Urothelium cell line (cell line): ENCODE measurements at places on chromosomes 3 and 15.

DNA sequence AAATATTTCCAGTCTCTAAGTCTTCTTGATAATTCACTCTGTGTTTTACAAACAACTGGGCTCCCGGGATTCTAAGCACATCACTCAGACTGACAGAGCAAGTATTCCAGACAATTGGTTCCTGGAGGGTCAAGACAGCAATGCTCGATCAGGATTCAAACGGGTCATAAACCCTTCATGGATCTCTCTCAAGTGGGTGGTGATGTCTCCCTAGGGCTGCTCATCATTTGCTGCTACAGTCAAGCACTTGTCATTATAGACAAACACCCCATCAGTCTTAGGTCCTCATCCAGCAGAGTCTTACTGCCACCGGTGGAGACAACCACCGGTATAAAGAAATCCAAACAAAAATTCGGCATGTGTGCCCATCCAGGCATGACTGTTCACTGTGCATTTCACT lies 921.1 kb downstream of the FHIT start:
- no peak for DNase-seq

DNA sequence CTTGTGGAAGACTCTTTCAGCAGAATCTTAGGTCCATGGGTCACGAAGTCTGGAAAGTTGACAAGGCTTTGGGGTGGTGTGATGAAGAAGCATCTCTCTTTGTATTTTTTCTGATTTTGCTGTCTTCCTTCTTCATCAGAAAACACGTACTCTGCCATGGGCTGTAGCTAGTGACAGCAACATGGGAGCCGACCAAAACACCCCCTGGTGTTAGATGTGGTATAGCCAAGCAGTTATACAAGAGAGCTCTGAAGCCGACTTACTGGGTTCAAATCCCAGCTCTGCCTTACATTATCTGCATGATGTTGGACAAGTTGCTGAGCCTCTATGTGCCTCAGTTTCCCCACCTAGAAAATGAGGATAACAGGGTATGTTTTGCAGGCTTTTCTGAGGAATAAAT lies 32.9 kb upstream of the LYZL4 start:
- DNase-seq, result no peak

DNA sequence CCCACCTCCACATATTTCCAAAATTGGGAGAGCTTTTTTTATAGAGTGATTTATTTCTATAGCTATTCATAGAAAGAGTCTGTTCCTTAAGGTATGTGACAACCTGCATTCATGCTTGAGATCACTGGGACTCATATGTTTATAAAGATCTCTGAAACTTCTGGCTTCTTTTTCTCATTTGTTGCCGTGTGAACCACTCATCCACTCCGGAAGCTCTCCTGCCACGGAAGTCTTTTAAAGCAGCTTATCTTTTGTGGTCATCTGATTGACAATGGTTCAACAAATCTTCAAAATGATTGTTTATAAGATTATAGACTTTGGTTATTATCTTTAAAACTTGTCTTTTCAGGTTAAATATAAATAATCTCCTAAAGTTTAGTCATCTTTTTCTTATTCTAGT lies 260.5 kb downstream of the C3orf38 start:
- DNase-seq, result no peak

DNA sequence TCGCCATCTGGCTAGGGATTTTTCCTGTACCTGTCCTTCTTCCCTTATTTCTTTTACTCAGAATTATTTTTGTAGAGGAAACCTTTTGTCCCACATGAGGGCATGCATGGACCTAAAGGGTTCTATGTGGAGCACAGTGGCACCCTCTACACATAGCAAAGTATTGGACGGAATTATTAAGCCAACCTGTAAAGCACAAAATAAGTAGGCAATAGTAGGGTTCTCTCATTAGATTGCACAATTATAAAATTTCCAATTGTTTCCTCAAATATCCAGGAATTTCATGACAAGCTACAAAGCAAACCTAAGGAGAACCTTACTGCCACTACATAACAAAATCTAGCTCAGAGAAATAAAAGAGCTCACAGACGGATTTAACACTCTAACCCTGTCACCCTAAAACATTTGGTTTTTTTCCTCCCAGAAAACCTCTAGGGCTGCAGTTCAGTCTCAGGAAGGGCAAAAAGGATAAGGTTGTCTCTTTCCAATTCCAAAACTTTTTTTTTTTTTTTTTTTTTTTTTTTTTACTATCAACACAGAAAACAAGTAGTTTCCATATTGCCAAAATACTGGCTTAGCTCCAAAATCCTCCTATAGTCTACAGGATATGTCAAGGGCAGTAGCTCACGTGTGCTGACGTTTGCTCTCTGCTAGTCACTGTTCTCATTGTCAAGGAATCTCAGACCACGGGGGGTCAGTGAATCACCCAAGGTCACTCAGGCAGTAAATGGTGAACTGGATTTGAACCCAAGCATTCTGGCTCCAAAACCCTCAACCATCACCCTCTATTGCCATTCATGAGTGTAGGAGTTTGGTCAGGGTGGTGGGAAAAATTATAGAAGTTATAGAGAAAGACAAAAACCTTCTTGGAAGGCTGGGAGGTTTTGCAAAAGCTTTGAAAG lies 52.3 kb downstream of the NCEH1 start:
- peak; percentile 65 for DNase-seq

DNA sequence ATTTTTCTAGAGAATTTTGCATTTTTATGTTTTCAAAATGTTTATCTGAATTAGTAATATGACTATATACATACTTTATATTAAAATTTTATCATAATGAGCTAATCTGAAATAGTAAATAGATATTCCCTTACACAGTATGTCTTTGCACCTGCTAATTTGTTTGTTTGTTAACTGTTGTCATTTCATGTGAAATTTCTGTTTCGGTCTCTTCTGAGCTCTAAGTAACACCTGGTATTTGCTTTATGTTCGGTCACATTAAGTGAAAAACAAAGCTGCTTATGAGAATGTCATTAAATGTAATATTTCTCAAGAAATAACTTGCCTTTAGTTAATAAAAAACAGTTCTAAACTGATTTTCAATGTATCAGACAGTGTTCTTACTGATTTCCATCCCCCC lies 61.1 kb downstream of the FNDC3B start:
- no peak for DNase-seq

GRCh38 chr15:61411902-61412510 lies 182.9 kb upstream of the RORA start:
- DNase-seq, result peak; percentile 30

DNA sequence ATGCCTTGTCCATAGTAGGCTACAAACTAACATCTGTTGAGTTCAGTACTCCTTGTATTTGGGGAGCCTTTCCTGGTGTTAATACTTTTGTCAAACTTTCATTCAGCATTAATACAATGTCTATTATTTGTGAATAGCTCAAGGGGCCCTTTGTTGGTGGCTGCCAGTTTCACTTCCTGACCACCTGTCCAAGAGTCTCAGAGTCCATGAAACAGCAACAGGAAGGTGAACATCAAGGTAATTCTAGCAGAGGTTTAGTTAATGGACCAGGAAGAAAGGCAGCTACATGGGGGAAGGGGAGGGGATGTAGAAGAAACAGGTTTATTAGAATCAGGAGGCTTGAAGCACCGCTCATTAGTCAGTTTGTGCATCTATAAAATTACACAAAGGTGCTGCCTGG lies 386.9 kb downstream of the PDCD6IP start:
- no peak for DNase-seq

GRCh38 chr3:52925405-52926313 lies 28.3 kb upstream of the STIMATE start:
- DNase-seq, result no peak

GRCh38 chr3:121467085-121467484 lies 78.7 kb downstream of the POLQ start:
- DNase-seq, result no peak

- peak; percentile 76 for DNase-seq
Measured at GRCh38 chr3:48548729-48549705, 7.6 kb downstream of the PFKFB4 start.

- DNase-seq, result peak; percentile 63
Measured at GRCh38 chr3:35639254-35640186, at the start of gene ARPP21. Gene ARPP21, plus strand, starts transcription at chr3:35639525. Its CDS starts 42,227 bp downstream, at chr3:35681752.

- DNase-seq, result peak; percentile 31
Measured at GRCh38 chr15:80953953-80954778, 35.5 kb downstream of the MESD start.

- no peak for DNase-seq
Measured at GRCh38 chr3:50655009-50655830, 19.5 kb upstream of the DOCK3 start.

DNA sequence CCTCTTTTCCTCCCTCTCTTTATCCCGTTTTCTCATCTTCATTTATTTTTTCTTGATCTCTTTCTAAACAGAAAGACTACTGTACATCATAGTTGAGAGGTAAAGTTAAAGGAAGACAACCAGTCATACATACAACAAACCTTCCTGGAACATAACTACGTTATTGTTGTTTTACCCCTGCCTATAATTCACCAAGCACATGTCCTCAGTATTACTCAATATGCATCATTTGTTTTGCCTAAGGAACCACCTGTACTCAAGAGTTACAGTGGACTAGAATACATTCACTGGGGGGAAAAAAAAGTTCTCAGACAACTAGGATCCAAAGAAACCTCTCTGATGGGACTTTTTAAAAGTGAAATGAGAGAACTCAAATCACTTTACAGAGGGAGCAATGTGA lies 344.7 kb upstream of the RBMS3 start:
- no peak for DNase-seq

- DNase-seq, result peak; percentile 31
Measured at GRCh38 chr3:72629191-72629631, 219.0 kb downstream of the SHQ1 start.

GRCh38 chr3:156631323-156631722 lies 43.1 kb upstream of the TIPARP start:
- DNase-seq, result no peak

DNA sequence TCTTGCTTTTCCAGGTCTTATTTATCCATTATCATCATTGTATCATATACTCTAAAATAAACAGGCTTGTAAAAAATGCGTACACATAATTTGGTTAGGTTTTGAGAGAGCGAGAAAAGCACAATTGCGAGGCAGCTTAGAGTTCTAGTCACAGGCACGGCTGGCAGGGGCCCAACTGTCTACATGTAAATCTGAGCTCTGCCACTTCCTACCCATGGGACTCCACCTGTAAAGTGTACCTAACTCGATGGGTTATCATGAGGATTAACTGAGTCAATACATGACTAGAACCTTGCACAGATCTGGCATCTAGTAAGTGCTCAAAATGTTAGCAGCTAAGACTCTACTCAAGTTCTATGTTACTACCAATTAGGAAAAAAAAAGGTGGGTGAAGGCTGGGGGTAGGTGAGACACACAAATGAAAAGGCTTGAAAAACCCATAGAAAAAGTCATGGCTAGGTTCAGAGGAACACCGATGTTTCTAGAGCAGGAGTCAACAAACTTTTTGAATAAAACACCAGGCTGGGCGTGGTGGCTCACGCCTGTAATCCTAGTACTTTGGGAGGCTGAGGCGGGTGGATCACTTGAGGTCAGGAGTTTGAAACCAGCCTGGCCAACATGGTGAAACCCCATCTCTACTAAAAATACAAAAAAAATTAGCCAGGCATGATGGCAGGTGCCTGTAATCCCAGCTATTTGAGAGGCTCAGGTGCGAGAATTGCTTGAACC lies 36.2 kb downstream of the GLB1 start:
- no peak for DNase-seq

- DNase-seq, result no peak
Measured at GRCh38 chr15:31101262-31102038, at the start of gene TRPM1. Gene TRPM1, minus strand, starts transcription at chr15:31101725. Its CDS starts 20,370 bp downstream, at chr15:31081355.

DNA sequence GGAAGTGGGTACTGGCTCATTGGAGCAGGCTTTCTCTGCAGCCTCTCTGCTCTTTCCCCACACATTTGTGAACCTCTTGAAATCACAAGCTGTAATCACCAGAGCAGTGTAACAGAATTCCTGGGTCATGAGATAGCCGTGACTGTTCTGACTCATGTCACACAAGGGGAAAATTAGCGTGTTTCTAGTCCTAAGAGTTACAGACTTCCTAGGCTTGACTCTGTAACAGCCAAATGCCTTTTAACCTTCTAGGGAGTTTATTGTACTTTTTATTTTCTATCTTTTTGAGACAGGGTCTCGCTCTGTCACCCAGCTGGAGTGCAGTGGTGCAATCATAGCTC lies 54.7 kb upstream of the TRAK1 start:
- DNase-seq, result peak; percentile 70

GRCh38 chr3:5889374-5889773 lies 701.9 kb downstream of the EDEM1 start:
- no peak for DNase-seq

DNA sequence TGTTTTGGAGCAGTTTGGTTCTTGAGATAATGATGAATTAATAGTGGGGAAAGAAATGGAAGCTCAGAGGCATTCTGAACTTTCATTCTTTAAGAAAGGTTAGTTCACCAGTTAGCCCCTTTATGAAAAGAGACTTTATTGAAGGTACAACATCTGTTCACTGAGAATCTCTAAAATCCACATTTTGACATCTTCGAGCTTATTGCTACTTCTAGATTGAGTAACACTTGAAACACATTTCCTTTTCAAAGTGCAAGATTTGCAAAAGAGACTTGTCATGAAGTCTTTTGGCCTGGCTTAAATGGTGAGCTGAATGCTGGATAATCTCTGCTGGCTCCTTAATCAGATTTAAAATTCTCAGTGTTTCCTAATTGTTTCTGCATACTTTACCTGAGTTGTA lies 42.3 kb downstream of the RAB8B start:
- no peak for DNase-seq

DNA sequence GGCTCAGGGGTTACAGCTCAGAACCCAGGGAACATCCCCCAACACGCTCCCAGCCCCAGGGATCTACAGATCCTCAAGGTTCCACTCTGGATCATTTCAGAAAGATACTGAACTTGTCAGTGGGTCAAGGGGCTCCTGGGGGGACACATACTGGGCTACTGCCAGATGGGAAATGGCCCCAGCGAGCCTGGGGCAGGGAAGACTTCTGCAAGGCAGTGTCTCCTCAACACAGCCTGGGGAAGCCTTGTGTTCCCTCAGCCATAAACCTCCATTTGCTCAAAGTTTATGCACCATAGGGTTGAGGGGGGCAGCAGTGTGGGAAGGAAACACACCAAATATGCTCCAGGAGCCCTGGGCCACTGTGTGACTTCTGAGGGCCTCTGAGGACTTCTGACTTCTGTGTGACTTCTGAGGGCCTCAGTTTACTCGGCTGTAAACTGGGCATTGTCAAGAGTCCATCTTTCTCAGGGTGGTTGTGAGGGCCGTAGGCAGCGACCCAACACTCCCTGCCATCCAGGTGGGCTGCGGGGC lies 58.4 kb downstream of the IQSEC1 start:
- DNase-seq, result no peak

GRCh38 chr15:39942753-39943150 lies 8.8 kb downstream of the EIF2AK4 start:
- no peak for DNase-seq

GRCh38 chr3:39754549-39754948 lies 54.9 kb upstream of the MYRIP start:
- DNase-seq, result no peak

- no peak for DNase-seq
Measured at GRCh38 chr15:78322243-78322642, 17.9 kb upstream of the CRABP1 start.
